ENCODE measurements at places on chromosomes 5 and 9.
A peak's percentile ranks its signal among the peaks of the same experiment; 100 is the strongest.

DNA sequence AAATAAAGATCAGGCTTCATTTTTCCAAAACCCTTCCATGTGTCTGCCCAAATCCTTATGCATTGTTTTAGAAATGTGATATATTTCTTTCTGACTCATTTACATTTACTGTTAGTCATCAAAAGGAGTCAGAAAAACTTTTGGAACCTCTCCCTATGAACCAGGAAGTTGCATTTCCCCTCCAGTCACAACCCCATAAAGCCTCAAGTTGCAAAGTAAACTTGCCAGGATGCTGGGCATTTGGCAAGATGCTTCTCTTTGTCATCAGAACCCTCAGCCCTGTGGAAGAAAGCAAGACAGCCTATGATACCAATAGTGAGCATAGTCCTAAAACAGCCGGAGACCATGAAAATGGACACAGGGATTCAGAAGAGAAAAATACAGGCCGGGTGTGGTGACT is 84.2 kb downstream of the MUSK start:
- peak; percentile 99 for DNase-seq

DNA sequence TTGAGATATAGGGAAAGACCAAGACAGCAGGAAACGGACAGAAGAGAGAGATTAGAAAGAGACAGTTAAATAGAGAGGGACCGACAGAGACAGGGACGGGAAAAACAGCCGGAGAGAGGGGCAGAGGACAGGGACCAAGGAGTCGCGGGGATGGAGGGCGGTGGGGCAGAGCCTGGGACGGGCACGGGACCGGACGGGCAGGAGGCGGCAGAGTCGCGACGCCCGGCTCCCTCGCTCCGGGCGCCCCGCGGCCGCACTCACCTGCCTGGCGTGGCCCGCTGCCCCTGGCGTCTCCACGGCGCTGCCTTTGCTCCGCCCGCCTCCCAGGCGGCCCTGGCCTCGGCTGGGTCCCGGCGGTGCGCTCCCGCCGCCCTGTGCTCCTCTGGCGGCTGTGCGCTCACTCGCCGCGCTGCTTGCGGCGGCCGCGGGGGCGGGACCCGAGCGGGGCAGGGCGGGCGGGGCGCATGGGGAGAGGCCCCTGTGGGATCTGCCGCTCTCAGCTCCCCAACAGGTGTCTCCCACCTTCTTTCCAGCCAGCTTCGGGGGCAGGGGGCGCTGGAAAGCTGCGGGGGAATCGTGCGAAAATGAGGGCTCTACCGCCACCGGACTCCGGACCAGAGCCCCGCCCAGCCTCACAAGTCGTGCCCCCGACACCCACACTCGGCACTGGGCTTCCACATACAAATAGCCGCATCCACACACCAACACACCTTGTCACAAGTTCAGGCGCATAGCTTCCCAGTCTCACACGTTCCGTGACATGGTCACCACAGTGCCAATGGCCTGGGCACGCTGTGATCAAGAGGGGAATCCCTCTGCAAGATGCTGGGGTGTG is at the start of gene ARID3C:
ARID3C (minus strand) TSS at position 411 of the 835 bp plus-strand sequence. CDS start 1,052 bp downstream, outside the sequence.
- DNase-seq, result no peak

GRCh38 chr5:177447066-177447610 is 524 bp downstream of the PRR7 start:
- DNase-seq, result no peak

- no peak for DNase-seq
Observed at GRCh38 chr5:120162321-120162720, 301.8 kb upstream of the PRR16 start.

DNA sequence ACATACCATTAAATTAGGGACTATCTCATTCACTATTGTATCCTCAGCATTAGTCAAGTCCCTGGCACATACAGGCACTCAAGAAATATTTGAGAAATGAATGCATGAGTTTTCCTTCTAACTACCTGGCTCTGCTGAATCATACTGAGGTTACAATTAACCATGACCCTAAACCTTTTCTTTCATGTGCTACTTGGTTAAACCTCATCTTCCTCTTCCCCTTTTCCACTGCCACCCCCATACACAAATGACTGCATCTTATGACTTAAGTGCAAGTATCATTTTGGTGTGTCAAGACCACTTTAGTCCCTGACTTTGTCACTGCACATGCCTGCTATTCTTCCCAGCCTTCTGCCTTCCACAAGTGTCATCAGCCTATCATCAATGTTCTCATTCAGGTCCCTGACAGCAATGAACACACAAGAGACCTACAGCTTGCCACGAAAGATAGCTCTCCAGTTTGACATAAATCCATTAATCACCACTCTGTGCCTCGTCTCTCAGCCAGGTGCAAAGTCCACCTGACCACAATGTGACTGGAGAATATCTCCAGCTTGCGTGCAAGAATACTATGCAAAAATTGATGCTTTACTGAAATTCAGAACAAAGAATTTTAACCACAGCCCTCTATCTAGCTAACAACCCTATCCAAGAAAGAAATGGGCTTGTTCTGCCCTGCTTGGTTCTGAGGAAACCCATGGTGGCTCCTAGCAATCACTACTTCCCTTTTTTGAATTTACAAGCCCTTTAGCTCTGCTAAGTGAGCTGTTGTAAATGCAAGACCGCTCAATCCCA is 74.5 kb downstream of the MAPKAP1 start:
- DNase-seq, result peak; percentile 46

DNA sequence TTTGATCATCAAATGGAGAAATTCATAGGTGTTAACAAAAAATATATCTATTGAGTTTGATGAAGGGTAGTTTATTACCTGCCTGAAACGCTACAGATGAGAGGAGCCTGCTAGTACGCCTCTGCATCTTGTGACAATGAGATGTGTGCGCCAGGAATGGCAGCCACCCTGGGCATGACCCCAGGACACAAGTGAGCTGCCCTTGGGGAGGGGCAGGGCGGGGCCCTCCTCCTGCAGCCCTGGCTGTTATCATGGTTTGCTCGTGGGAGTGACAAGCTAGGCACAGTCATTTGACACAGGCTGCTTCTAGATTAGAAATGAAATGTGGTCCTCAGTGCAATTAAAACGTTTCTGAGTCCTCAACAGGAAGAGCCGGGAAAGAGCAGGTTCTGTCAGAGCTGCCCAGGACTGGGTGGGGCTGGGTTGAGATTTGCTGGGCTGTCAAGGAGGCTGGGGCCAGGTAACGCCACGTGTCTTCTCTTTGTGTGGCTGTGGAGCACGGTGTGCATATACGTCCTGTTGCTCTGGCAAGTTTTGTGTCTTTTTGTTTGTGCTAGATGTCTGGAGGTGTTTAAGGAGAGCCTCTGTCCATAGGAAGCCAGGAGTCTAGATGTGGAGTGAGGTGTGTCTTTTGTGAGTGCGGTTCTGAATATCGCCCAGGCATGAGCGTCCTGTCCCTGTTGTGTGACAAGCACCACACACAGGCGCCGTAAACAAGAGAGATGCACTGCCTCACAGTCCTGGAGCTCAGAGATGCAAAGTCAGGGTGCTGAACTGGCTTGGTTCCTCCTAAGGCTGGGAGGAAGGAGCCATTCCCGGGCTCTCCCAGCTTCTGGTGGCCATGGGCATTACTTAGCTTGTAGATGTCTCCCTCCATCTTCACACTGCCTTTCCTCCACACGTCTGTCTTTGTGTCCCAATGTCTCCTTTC is 129.0 kb upstream of the IRX4 start:
- no peak for DNase-seq

GRCh38 chr9:109113892-109114609 is 5.7 kb downstream of the TMEM245 start:
- no peak for DNase-seq

DNA sequence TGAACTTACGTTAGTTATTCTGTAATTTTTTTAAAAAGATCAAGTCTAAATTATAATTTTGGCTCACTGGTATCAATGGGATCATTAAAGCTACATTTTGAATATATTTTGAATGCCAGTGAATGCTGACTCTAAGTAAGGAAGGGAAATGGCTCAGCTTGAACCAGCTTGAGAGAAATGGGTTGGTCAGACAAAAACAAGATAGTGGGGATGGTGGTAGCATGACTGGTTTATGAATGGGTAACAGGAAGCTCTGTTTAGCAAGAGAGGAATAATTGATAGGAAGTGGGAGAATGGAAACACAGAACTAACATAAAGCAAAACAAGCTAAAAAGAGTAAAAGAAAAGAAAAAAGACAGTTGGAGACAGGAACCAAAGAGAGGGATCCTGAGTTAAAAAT is 220.2 kb downstream of the ADAMTS6 start:
- DNase-seq, result peak; percentile 13
